GM12892 (cell line): ENCODE measurements at places on chromosomes 4 and X.

GRCh38 chr4:76013540-76013939, 6.2 kb upstream of the CXCL9 start:
- DNase-seq = no peak

DNA sequence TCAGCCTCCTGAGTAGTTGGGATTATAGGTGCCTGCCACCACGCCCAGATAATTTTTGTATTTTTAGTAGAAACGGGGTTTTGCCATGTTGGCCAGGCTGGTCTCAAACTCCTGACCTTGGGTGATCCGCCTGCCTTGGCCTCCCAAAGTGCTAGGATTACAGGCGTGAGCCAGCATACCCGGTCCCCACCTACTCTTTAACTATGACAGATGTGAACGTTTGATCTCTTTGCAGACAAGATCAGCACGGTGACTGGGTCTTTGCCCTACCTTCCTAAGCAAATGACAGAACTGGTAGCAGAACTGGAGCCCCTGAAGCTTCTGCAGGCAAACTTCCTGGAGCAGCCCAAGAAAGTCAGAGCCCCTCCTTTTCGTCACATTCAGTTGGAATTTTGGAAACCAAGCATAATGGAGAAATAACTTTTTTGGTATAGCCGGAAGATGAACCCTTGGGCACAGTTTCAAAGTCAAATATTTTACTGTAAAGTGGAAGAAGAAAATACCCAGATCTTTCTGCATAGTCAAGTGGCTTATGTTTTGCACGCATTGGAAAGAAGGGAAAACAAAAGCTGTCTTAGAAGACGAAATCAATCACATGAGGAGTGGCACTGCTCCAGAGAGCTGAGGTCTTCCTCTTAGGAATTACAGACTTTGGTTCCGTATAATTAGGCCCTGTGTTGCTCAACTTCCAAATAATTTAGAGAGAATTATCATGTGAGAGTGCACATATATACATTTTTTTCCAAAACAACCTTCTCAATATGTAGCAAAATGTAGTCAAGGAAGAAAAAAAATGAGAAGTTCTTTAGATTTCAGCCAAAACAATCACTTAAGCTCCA, 90.6 kb downstream of the SORBS2 start:
- DNase-seq = no peak

- DNase-seq = no peak
Observed at GRCh38 chr4:157550028-157550427, 329.5 kb downstream of the GRIA2 start.

GRCh38 chr4:8400632-8401325, 39.7 kb downstream of the ACOX3 start:
- DNase-seq = no peak

DNA sequence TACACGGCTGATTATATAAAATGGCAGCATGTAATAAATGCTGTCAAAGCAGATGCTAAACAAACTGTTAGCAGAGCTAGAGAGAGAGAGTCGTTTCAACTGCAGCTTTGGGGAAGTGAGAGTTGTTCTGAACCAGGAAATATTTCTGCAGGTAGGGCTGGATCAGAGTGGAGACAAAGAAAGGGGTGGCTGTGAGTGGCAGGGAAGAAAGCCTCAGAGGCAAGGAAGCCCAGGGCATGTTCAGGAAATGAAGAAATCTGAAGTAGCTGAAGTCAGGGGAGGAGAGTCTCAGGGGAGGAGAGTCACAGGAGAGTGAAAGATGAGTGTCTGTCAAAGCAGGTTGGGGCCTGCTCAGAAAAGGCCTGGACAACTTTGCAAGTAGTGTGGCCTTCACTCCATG, 48.4 kb upstream of the RPS6KA3 start:
- DNase-seq = no peak

DNA sequence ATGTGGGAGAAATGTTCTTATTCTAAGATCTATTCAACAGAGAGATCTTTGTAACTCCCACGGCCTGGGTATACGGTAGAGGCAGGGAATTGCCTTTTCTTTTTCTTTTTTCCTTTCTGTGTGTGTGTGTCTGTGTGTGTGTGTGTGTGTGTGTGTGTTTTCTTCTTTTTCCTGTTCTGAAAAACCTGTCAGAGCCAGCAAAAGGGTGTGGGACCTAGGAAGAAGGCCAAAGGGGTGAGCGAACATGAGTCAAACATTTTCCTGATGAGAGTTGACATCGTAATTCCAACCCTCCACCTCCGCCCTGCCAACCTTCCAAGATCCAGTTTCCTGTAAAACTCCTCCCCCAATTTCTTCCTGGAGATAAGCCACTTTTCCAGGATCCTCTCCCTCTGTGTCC, 2.8 kb upstream of the CHIC2 start:
- DNase-seq = no peak

DNA sequence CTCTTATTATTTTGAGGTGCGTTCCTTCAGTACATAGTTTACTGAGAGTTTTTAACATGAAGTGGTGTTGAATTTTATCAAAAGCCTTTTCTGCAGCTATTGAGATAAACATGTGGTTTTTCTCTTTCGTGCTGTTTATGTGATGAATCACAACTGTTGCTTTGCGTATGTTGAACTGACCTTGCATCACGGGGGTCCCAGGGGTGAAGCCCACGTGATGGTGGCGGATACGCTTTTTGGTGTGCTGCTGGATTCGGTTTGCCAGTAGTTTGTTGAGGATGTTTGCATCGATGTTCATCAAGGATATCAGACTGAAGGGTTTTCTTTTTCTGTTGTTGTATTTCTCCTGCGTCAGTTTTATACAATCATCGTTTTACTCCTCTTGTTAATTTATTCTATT, 4.6 kb upstream of the H2BW1 start:
- DNase-seq = no peak

- no peak for DNase-seq
Observed at GRCh38 chr4:11228530-11228929, 200.2 kb downstream of the HS3ST1 start.

- DNase-seq = peak; percentile 8
Observed at GRCh38 chrX:38985375-38985774, 184.1 kb downstream of the MID1IP1 start.

- no peak for DNase-seq
Observed at GRCh38 chr4:52933738-52934137, 71.6 kb downstream of the RASL11B start.

DNA sequence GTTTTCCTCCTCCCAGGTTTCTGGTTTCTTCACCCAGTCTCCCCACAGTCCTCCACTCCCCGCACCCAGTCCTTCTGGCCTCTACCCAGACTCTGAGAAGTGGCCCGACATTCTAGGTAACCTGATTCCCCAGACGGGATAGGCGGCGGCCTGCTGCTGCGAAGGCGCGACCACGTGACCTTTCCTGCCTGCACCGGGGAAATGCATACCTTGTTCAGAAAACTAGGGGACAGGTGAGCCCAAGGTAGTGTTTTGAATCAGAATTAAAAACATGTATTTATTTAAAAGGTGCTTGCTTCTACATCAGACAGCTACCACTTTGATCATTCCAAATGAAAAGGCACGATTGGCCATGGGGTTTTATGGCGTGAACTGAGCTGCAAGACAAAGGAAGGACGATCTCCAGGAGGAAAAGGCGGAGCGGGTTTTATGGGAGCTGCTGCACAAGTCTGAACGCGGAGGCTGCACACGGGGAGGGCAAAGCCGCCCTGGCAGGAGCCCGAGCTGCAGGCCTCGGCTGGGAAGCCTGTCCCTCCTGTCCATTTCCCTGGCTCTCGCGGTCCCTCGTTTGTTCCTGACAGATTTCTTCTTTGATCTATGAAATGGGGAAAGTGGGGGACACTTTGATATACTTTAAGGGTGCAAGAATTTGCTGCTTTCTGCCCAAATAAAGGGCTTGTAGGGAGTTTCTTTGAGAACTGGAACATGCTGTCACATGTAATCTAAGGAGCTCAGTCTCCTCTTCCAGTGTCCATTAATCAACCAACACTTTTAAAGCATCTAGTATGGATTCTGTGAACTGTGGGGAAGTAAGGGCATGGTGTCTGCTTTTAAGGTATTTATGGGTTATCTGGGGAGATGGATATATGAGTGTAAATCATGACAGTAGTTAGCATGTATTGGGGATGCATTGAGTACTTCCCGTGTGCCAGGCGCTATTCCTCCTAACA, 150.9 kb downstream of the SPRY1 start:
- DNase-seq = no peak

- DNase-seq = no peak
Observed at GRCh38 chrX:139751053-139751452, 43.1 kb upstream of the MCF2 start.

DNA sequence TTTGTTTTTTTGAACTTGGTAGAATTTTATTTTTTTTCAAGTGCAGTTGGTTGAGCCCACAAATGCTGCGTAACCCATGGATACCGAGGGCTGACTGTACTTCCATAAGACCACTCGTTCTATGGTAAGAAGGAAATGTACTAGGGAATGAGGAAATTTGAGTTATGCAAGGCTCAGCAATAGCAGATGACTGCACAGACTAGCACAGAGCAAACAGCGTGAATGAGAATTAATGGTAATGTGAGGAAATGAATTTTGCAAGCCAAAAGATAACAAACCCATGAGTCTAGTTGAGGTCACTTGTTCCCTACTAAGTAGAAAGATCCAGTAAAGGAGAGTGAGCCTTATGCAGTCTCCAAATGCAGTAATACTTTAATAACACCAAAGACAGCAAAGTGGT, 17.4 kb downstream of the GSPT2 start:
- DNase-seq = no peak

GRCh38 chr4:8185295-8185694, 13.8 kb upstream of the SH3TC1 start:
- DNase-seq = no peak

DNA sequence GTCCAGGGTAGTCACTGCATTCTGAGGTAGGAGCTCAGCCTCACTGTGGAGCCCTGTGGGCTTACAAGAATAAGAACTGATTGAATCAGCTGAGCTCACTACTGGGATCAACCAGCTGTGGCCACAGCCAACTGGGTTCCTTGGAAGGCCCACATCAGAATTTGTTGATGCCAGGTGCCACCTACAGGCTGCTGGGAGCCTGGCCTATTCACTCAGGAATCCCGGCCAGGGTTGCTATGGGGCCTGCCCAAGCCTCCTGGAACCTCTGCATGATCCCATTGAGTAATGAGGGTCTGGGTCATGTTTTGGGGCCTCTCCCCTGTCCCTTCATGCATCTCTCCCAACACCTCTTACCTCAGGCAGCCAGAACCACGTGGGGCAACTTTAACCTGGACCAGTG, 53.9 kb upstream of the KIAA1210 start:
- no peak for DNase-seq

GRCh38 chrX:45745479-45745878, 544.8 kb upstream of the DIPK2B start:
- DNase-seq = no peak

- DNase-seq = no peak
Observed at GRCh38 chr4:133982533-133983224, 218.9 kb downstream of the PABPC4L start.

- DNase-seq = no peak
Observed at GRCh38 chr4:186368281-186368680, 102.3 kb downstream of the F11 start.

- no peak for DNase-seq
Observed at GRCh38 chr4:128861856-128862518, 52.5 kb downstream of the JADE1 start.

DNA sequence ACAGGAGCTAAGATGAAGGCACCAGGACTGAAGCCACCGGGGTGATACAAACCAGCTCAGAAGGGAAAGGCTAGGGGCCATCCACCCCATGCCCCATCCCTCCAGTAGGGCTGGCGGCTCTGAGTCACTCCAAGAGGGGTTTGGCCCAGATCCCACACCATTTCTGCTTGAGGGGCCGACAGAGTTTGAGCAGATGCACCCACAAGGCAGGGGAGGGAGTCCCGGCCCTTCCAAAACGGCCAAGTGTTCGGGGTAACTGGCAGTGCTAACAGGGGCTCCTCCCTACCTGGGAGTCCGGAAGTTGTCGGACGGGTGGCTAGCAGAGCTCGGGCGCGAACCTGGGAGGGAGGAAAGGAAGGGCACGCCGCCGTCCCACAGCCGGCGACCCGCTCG, 412 bp downstream of the SLC10A3 start:
- no peak for DNase-seq

DNA sequence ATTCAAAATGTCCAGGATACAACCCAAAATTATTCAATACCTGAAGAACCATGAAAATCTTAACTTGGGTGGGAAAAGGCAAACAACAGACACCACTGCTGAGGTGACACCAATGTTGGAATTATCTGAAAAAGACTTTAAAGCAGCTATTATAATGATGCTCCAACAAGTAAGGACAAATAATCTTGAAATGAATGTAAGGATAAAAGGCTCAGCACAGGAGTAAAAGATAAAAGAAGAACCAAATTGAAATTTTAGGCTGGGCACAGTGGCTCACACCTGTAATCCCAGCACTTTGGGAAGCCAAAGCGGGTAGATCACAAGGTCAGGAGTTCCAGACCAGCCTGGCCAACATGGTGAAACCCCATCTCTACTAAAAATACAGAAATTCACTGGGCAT, 4.0 kb upstream of the SLC9A7 start:
- DNase-seq = no peak

DNA sequence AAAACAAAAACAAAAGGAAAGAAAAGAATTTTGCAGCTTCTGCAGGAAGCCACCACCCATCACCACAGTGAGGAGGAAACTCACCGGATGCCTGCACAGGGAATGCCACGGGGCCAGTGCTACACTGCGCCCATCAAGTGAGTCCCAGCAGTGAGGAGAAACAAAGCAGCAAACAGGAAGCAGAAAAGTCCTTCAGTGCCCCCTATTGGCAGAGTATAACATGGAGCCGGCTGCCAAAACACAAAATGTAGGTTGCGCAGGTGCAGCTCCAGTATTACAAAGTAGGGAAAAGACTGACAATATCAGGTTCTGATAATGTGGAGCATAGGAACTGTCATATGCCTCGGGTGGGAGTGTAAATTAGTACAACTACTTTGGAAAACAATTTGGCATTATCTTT, 23.3 kb upstream of the SCML2 start:
- DNase-seq = no peak

GRCh38 chr4:84051639-84052038, 447.5 kb downstream of the NKX6-1 start:
- no peak for DNase-seq

- DNase-seq = no peak
Observed at GRCh38 chrX:152537373-152537772, 86.3 kb upstream of the GABRA3 start.

DNA sequence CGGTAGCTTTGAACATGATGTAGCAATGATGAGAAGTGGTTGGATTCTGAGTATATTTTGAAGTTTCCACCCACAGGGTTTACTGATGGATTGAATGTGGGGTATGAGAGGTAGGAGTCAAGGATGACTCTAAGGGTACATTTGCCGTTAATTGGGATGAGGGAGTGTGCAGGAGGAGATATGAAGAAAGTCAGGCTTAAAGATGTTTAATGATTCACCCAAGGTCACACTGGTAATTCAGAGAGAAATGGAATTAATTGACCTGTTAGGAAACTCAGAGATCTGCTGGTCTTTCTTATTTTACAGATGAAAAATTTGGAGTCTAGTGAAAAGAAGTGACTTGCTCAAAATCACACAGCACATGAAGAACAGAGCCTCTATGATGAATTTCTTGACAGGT, 390.7 kb downstream of the GBA3 start:
- DNase-seq = no peak

- DNase-seq = no peak
Observed at GRCh38 chrX:149827254-149827653, 45.5 kb downstream of the MAGEA9 start.
